ENCODE measurements at places on chromosomes 4 and X.

- DNase-seq = no peak
Measured at GRCh38 chr4:145171911-145172310, 8.5 kb downstream of the OTUD4 start.

DNA sequence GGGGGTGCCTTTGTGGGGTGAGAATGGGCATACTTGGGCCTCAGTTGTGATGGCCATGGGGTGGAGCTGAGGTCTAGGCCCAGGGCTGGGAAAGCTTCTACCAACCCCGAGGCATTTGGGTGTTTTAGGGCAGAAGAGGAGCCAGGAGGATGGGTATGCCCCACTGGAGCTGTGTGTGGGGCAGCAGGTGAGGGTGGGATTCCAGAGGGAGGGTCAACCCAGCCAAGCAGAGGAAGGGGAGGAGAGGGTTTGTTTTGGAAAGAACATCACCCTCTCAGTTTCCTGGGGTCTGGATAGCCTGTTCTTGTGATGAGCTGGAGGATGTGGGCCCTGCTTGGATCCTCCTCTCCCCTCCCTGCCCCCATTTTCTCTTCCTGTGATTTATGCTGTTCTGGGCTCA is 620 bp downstream of the IL9R start:
- no peak for DNase-seq

DNA sequence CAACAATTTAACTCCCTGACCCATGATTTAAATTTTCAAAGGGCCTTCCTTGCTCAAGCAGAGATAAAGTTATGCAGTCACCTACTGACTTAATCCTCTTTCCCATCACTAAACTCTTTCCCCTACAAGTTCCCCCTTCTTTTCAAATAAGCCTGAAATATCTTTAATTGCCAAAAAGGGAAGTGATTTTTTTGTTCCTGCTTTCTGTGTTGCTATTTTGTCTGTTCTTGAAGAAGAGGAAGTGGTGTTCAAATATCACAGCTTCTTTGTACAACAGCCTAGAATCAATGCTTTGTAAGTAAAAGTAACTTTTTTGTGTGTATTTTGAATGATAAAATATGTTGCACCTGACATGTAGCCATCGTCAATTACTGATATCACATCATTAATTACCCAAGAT is 595.9 kb downstream of the CENPC start:
- DNase-seq = no peak

GRCh38 chr4:20529691-20530090 is 170.6 kb upstream of the PACRGL start:
- DNase-seq = no peak

DNA sequence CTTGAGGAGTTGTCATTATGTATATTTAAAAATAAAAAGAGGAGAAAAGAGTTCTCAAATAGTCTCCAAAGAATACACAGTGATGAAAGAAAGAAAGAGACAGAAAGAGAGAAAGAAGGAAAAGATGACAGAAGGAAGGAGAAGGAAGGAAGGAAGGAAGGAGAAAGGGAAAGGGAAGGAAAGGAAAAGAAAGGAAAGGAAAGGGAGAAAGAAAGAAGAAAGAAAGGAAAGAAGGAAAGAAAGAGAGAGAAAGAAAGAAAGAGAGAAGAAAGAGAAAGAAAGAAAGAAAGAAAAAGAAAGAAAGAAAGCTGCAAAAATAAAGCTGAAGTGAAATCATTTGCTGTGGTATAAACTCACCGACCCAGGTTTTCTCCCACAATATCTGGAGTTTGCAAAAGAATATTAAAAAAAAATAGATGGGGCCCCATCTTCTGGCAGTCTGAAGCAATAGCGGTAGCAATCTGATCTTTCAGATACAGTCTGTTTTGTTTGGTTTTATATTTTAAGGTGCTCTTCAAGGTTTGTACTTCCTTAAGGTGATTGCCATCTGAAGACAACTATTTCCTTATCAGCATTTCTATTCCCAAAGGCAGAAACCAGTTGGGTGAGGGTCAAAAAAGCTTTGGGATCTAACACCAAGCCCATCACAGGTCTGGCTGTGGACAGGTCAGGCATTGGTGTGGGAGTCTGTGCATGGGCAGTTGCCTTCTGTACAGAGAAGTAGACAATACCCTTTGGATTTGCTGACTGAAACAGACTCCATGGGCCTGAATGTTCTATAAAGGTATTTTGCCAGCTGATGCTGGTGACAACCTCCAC is 160.4 kb downstream of the CPEB2 start:
- no peak for DNase-seq

DNA sequence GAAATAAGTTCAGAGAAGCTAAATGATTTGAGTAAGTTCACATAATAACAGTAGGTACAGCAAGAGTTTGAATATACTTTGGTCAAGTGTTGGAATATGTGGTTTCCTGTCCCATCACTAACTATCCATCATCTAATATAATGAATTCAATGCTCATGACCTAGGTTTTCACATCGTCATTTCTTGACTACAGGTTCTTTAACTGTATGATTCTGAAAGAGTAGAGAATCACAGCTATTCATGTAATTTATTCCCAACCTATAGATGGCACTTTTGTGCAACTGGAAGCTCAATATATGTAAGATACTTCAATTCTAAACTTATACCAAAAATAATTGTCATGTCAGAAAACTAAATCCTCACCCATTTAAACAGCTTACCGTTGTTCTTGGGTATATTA is 53.1 kb downstream of the TIGD2 start:
- no peak for DNase-seq

DNA sequence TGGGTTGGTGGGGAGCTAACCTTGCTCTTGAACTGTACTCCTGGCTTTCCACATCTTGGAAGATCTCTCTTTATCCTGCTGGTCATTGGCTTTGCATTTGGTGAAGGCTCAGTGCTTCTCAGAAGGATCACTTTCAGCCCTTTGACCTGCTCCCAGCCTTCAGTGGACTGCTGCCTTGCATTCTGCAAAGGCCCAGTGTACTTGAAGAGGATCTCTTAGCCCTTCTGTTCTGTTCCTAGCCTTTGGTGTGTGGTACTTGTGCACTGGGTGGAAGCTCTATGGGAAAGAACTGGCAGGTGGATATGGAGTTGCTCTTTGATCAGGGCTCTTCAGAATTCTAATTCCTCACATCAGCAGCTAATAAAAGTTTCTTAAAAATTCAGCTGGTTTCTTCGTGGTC is 46.5 kb downstream of the FGF2 start:
- no peak for DNase-seq

- no peak for DNase-seq
Measured at GRCh38 chrX:21756785-21757529, 959 bp downstream of the SMPX start.

DNA sequence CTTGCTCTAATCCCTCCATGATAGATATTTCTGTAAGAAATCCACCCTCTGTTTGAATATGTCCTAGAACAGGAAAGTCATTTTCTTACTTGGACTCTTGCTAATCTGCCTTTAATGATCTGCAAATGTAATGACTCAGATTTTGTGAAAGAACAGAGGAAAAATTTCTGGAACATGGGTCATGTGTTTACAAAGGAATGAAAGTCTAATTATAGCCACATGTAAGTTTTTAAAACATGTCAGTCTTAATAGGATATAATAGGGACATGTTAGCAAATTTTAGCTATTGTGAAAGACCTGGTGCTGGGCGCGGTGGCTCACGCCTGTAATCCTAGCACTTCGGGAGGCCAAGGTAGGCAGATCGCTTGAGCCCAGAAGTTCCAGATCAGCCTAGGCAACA is 47.6 kb downstream of the GRK4 start:
- DNase-seq = no peak

GRCh38 chr4:88809576-88810219 is 112.1 kb upstream of the NAP1L5 start:
- no peak for DNase-seq

- DNase-seq = no peak
Measured at GRCh38 chr4:7059662-7060061, 8.2 kb downstream of the GRPEL1 start.

- no peak for DNase-seq
Measured at GRCh38 chrX:131397891-131398290, 108.8 kb upstream of the IGSF1 start.

DNA sequence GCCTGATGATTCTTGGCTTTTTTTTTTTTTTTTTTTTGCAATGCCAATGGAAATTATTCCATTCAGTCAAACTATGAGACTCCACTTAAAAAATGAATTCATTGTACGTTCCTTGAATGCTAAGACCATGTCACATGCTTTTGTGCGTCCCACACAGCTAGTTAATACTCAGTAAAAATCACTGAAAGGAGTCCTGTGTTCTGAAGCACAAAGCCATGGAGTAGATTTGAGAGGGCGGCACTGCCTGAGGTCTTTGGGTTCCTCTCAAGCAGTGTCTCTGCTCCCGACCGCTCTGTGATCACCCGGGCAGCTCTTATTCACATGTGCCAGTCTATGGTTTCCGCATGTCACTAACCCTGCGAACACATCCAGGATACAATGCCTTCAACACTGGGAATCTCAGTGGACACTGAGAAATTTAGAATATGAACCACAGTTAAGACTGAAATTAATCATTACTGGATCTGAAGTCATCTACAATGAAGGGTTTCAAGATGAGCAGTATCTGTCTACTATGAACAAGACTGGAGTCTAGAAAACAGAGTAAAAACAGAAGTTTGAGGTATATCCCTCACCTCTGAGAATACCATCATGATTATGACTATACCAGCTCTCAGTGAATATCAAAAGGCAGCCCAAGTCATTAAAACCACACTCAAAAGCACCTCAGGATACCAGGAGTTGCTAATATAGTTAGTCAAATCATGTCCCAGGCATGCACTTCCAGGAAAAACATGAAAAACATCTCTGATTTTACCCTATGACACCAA is 193.0 kb downstream of the MGST2 start:
- DNase-seq = no peak

DNA sequence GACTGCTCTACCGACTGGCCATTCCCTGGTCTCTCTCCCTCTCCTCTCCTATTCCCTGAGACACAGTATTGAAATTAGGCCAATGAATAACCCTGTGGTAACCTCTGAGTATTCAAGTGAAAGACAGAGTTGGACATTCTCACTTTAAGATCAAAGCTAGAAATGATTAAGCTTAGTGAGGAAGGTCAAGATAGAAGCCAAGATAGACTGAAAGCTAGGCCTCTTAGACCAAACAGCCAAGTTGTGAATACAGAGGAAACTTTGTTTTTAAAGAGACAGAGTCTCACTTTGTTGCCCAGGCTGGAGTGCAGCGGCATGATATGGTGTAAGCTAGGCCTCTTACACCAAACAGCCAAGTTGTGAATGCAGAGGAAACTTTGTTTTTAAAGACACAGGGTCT is 64.6 kb downstream of the KDM6A start:
- DNase-seq = no peak

- DNase-seq = no peak
Measured at GRCh38 chr4:119564106-119564505, 64.5 kb downstream of the PDE5A start.

GRCh38 chr4:172654457-172654856 is 514.2 kb upstream of the GALNT7 start:
- no peak for DNase-seq

GRCh38 chr4:167826281-167826680 is 266.1 kb upstream of the ANXA10 start:
- no peak for DNase-seq

GRCh38 chr4:151227731-151228130 is 49.2 kb upstream of the PRSS48 start:
- DNase-seq = no peak

- DNase-seq = no peak
Measured at GRCh38 chrX:105696870-105697269, 125.5 kb upstream of the NRK start.

DNA sequence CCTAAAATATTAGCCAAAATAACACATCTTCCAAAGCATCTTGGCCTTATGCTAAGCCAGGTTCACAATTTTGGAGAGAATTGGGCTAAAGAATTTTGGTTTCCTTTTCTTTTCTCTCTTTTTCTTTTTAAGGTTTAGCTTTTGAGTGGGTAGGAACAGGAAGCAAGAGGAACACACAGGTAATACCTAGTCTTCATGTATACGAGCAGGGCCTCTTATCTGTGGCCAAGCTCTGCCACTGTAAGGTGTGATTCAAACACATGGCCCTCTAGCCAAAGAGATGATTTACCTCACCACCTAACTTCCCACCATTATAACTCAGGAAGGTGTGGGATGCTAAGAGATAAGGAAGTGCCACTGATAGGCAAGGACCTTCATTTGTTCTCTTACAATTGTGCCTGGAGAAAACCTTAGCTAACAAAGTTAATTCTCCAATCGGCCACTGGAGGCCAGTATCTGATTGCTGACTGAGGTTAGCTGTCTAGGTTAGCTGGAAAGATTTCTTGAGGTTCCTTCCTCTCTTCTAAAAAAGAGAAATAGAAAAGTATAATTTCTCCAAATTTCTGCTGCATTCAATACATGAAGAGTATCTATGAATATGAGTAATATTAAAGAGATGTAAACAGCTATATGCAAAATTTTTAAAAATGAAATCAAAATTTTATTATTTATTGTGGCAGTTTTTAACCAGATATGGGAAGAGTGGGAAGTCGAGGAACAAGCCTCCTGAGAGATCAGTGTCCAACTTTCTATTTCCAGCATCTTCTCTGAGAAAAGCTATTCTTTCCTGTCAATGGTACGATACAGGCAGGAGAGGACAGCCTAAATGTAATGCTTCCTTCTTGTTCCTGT is 30.1 kb upstream of the BBS7 start:
- DNase-seq = no peak

GRCh38 chr4:120266602-120267001 is 200.0 kb upstream of the MAD2L1 start:
- no peak for DNase-seq

GRCh38 chr4:119100655-119101054 is 35.0 kb upstream of the MYOZ2 start:
- no peak for DNase-seq

DNA sequence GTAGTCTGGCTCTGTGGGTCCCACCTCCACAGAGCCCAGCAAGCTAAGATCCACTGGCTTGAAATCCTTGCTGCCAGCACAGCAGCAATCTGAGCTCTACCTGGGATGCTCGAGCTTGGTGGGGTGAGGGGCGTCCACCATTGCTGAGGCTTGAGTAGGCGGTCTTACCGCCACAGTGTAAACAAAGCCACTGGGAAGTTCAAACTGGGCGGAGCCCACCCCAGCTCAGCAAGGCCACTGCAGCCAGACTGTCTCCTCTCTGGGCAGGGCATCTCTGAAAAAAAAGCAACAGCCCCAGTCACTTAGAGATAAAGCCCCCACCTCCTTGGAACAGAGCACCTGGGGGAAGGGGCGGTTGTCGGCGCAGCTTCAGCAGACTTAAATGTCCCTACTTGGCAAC is 243.2 kb upstream of the POF1B start:
- no peak for DNase-seq

DNA sequence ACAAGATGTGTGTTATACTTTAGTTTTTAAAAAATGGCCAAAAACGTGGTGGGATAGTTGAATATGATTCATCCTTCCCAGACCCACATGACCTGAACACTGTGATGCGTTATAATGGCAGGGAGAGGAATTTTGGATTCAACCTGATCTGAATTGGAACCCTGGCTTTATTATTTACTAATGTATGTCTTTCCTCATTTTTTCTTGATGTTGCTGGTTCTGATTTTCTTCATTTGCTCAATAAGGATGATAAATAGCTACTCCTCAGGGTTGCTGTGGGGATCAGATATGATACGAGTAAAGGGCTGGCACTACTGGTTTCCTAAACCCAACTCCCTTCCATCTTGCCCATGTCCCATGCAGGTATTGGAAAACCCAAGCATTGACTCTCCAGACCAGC is 24.2 kb upstream of the ACSL1 start:
- no peak for DNase-seq

Measured in esophagus squamous epithelium (tissue), 5 donors.